ENCODE measurements at places on chromosomes 4 and X. TPM values are rescaled to one million over a fixed set of nuclear protein-coding genes. Genes with fewer than 3 reads are reported as not detected.

The PLAC8 gene
- 1.8 TPM for total RNA-seq

The MAGEA11 gene
- not detected for total RNA-seq

The PRSS12 gene
- 4.1 TPM for total RNA-seq

The GK gene
- total RNA-seq: 15.4 TPM

The UGT2B15 gene
- total RNA-seq: not detected

The MTMR8 gene
- total RNA-seq: 0.59 TPM

The SSX4B gene
- total RNA-seq: not detected

The TAF7L gene
- total RNA-seq: 0.37 TPM

The LRIT3 gene
- under 0.01 TPM for total RNA-seq

The CTAG1B gene
- not detected for total RNA-seq

The HSFX4 gene
- not detected for total RNA-seq

The HPSE gene
- 3.7 TPM for total RNA-seq

The PDGFRA gene
- total RNA-seq: 254 TPM

The REELD1 gene
- total RNA-seq: not detected

The NAA11 gene
- not detected for total RNA-seq

The ESX1 gene
- total RNA-seq: not detected

The FAM114A1 gene
- 266 TPM for total RNA-seq

The CPZ gene
- total RNA-seq: 2.0 TPM

The SNCA gene
- 0.37 TPM for total RNA-seq

The LEF1 gene
- 0.37 TPM for total RNA-seq

The DCAF12L1 gene
- not detected for total RNA-seq

The NUP62CL gene
- 0.37 TPM for total RNA-seq

The SMIM31 gene
- total RNA-seq: not detected

The CCNB3 gene
- total RNA-seq: 0.73 TPM

The SH3TC1 gene
- total RNA-seq: 2.2 TPM

The SOWAHB gene
- not detected for total RNA-seq

The CCSER1 gene
- total RNA-seq: not detected

The MECP2 gene
- 18.2 TPM for total RNA-seq

The RAI2 gene
- 0.78 TPM for total RNA-seq

The ATP10D gene
- 13.9 TPM for total RNA-seq

The CSAG1 gene
- total RNA-seq: not detected

The FSTL5 gene
- total RNA-seq: not detected

The CXCL8 gene
- total RNA-seq: 14.3 TPM

The GPRIN3 gene
- under 0.01 TPM for total RNA-seq

The RBPJ gene
- 121 TPM for total RNA-seq

The TEX13D gene
- total RNA-seq: not detected

The TLL1 gene
- total RNA-seq: under 0.01 TPM

The TGIF2LX gene
- total RNA-seq: not detected

The RGN gene
- 0.98 TPM for total RNA-seq

The ADH7 gene
- total RNA-seq: not detected

The ERVMER34-1 gene
- total RNA-seq: 0.20 TPM

The PAK3 gene
- total RNA-seq: under 0.01 TPM

The CXCL10 gene
- under 0.01 TPM for total RNA-seq

The MTNR1A gene
- total RNA-seq: not detected

The INTU gene
- 3.3 TPM for total RNA-seq

The CLNK gene
- not detected for total RNA-seq

The DMP1 gene
- not detected for total RNA-seq

The EGF gene
- 0.73 TPM for total RNA-seq

The PPEF1 gene
- total RNA-seq: not detected

The CXCR3 gene
- total RNA-seq: not detected

The BST1 gene
- 5.9 TPM for total RNA-seq

The L1CAM gene
- 0.39 TPM for total RNA-seq

The NLGN3 gene
- 0.37 TPM for total RNA-seq

The VEGFC gene
- total RNA-seq: 11.8 TPM

The TBC1D8B gene
- total RNA-seq: 7.0 TPM

The CXCL6 gene
- 0.59 TPM for total RNA-seq

The MAD2L1 gene
- 27.2 TPM for total RNA-seq

The NEUROG2 gene
- total RNA-seq: not detected

The GLRA2 gene
- not detected for total RNA-seq
